ENCODE measurements at places on chromosomes 11 and 22.

DNA sequence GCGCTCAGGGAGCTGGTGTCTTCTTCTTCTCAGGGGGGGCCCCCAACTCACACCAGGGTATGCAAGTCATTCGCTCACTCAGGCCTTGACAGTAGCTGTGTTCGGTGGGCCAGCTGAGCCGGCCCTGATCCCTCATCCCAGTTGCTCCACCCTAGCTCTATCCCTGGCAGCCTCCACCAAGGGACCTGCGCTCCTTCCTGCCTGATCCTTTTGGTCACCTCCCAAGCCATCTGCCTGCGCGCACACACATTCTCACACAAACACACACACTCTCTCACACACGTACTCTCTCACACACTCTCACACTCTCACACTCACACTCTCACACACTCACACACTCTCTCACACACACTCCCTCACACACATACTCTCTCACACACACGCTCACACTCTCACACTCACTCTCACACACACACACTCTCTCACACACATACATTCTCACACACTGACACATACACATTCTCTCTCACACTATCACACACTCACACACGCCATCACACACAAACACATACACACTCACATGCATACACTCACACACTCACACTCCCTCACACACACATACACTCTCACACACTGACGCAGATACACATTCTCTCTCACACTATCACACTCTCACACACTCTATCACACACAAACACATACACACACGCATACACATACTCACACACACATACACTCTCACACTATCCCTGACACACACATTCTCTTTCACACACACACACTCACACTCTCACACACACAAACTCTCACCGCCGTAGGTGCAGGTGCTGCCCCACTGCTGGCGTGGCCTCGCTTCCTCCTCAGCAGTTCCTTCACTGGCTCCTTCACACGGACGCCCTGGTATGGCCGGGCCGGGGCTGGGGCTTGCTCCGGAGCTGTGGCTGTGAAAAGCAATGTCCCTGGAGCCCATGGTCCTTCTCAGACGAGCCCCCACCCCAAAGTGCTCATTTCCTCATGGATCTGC lies 20.8 kb downstream of the POU2AF1 start:
- no peak for DNase-seq

- peak; percentile 85 for DNase-seq
These were observed at the start of gene CLTCL1 for GRCh38 chr22:19291580-19292457. Gene CLTCL1, minus strand, starts transcription at chr22:19291719. Its CDS starts 78 bp downstream, at chr22:19291641.

DNA sequence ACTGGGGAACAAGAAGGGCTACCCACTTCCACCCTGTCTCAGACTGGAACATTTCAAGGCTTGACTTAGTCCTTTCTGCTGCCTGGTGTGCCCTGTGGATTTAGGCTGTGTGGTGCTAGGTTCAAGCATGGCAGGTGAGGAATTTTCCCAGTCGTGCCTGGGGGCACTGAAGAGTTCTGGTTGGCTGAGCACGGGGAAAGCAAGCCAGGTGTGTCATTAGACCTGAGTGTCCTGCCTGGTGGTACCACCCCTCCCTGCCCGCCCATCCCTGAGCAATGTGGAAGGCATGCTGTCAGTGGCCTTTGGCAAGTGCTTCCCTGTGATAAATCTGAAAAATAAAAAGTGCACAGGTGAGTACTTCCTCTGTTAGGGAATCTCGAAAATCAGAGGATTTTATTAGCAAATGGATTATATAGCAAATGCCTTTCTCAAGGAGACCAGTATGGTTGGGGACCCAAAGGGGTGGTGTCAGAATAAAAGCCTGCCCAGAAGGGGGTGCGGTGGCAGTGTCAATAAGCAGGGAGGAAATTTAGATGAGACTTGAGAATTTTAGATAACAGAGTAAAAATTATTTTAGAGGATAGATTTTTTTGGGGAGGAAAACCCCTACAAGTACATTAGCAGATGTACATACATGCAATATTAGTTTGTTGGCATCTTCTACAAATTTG lies 22.8 kb downstream of the TEAD1 start:
- no peak for DNase-seq

DNA sequence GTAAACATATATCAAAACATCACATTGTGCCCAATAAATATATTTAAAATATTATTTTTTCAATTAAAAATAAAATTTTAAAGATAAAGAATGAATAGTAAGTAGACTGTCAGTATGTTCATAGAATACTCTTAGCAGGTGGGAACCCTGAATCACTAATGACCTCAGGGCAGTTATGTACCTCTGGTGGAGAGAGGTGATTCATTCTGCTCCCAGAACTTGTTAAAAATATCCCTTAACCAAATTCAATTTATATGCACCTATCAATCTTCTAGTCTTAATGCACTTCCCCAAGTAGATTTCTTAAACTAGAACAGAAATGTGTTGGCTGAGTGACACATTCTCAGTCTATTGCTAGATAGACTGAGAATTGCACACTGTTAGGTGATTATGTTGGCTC lies 183.9 kb upstream of the SYN3 start:
- DNase-seq: no peak

- no peak for DNase-seq
These were observed 62.5 kb downstream of the MACROD1 start for GRCh38 chr11:64103277-64103985.

- DNase-seq: no peak
These were observed 586.8 kb downstream of the NTM start for GRCh38 chr11:131957201-131957600.

Data from cardiac fibroblast (primary cell).